Body of pancreas (tissue), 4 donors: ENCODE measurements at places on chromosomes 5 and 9.

DNA sequence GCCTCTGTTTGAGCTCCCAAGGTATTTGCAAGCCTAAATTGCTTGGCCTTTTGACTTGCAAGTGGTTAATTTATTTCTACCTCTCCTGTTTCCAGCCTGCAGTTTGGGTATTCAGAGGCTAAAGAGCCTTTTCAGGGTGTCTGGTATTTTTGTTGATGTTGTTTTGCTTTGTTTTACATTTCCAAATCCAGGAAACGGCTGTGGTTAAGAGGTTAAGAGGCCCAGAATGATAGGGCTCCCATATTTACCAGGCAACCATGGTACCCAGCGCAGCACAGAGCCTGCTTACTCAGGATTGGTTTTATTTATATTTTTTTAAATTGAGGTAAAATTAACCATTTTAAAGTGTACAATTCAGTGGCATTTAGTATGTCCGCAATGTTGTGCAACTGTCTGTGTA is 92.1 kb downstream of the PDZD2 start:
- DNase-seq, result no peak

DNA sequence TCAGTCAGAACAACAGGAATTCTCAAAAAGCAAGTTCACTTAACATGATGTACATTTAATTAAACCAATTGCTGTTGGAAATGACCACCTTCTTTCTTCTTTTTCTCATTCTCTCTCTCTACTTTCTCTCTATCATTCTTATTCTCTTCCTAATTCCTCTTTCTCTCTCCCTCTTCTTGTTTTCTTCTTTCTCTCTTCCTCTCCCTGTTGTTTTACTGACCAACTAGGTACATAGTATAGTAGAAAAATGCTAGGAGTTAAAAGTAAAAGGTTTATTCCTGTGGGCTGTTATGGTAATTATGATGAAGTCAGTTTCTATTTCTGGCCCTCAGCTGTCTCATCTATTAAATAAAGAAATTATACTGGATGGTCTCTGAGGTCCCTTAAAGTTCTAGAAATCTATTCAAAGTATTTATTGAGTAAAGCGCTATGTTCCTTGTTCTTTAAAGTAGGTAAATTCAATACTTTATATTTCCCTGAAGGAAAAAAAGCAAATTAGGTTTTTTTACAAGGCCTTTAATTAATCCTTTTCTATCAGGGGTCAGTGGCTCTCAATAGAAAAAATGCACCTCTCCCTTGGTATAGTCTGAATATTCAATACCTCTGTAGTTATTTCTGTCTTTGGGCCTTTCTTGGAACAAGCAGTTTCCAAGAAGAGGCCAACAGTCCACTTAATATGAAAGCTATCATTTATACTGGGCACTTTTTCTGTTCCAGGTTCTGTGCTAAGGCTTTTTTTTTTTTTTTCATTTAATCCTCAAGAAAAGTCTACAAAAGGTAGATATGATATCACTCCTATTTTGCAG is 102.3 kb upstream of the SLC30A5 start:
- no peak for DNase-seq

- DNase-seq, result no peak
Observed at GRCh38 chr5:116476897-116477537, 97.6 kb downstream of the SEMA6A start.

GRCh38 chr5:173802670-173803165 is 85.4 kb upstream of the CPEB4 start:
- DNase-seq, result peak; percentile 28

DNA sequence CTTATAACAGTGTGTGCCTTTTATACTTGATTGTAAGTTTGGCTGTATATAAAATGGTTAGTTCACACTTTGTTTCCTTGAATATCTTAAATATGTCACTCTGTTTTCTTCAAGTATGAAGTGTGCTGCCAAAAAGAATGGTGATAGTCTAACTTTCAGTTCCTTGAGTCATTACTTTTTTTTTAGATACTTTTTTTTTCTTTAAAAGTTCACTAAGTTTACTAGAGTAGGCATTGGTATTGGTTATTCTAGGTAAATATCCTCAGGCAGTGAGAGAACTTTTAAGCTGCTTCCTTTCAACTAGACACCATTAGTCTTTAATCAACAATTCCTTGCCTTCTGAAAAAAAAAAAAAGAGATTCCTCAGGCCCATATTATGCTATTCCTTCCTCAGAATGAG is 41.9 kb downstream of the SPEF2 start:
- DNase-seq, result no peak

- DNase-seq, result peak; percentile 79
Observed at GRCh38 chr9:35736201-35736633, 3.8 kb downstream of the CREB3 start.

DNA sequence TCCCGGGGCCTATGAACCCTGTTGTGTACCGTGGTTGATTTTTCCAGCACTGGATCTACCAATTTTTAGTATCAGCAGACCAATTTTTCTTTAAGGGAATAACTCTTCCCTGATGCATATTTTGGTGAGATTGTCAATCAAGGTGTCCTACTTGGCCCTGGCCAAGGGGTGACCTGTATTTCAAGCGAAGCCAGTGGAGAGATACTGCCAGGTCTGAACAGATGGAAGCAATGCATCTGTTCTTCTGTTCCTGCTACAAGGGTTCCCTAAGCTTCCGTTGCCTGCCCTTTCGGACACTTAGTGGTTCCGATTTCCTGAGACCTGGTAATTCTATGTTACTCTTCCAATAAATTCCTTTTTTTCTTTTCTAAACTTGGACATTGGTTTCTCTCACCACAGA is 37.3 kb downstream of the ADAM19 start:
- DNase-seq, result no peak

GRCh38 chr9:16044579-16044881 is 491.7 kb downstream of the CCDC171 start:
- DNase-seq, result no peak

DNA sequence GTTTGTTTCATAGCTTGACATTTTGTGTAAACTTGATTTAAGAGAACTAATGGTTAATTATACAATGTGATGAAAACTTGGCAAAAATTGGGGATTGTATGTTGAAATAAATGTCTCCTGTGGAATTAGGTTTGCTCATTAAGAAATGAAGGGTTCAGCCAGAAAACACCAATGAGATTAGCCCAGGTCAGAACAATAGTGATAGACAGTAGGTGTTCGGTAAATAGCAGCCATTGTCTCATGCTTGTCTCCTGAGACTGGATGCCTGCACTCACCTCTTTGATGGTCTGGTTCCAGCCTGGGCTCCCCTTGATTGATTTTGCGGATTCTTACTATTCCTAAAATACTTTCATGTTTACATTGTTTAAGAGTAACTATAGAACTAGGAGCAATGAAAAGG is 135.5 kb downstream of the FBN2 start:
- no peak for DNase-seq

- DNase-seq, result no peak
Observed at GRCh38 chr9:114666851-114667250, 9.2 kb upstream of the TEX53 start.

DNA sequence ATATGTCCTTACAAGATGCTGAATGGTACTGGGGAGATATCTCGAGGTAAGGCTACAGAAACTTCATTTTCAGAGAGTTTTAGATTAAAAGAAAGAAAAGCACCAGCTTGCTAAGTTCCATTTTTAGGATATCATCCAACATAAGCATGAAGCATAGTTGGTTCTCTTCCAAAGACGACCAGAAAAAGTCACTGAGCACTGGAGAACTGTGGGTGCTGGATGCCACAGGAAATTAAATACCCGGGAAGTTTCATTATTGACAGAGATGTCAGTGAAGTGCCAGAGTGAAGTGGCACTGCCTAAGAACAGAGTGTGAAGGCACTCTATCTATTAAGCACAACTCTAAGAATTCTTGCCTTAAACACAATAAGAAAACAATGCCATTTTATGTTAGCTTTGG is 76.8 kb downstream of the PIK3R1 start:
- no peak for DNase-seq

DNA sequence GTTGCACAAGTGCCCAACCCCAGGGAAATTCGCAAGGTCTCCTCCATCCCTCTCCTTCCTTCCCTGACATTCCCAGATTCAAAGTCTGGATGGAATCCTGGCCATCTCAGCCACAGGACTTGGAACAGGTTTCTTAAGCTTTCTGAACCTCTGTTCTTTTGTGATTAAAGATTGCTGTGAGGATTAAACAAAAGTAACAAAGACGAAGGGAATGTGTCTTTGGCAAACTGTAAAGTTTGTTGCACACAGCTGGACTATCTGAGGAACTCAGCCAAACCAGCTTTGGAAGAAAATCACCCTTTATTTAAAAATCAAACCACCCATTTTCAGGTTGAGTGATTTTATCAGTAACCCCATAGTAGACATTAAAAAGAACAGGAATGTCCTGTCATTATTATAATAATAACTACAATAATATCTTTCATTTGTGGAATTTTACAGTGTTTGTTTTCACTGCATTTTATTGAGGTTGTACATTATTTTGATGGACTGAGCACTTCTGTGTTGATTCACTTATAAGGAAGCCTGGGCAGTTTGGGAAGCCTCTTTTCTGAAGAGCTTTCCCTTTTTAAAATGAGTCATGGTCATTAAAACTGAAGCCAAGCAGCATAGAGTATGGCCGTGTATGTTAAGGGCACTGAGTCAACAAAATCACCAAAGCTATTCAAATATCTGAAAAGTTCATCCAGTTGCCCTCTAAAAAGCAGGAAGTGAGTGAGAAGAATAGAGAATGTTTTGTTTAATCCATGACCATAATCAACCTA is 310.2 kb downstream of the AGTPBP1 start:
- no peak for DNase-seq

GRCh38 chr5:125530833-125531615 is 784.6 kb upstream of the ZNF608 start:
- no peak for DNase-seq

GRCh38 chr9:113137196-113138168 is 13.3 kb upstream of the SLC31A2 start:
- DNase-seq, result peak; percentile 63

DNA sequence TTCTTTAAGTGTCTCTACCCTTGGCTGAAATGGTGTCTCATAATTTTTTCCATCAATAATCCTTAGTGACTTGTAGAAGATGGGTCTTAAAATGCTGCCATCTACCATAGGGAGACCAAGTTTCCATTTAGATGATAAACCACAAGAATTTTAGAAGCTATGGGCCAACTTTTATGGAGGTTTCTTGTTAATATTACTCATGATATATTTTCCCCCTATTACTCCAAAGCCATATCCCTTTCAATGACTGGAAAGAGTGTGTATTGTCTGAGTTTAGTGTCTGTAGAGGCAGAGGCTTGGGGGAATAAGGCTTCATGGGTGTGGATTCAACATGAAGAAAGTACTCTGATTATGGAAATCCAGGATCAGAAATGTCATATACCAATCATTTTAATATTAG is 507.3 kb upstream of the TNC start:
- DNase-seq, result no peak

DNA sequence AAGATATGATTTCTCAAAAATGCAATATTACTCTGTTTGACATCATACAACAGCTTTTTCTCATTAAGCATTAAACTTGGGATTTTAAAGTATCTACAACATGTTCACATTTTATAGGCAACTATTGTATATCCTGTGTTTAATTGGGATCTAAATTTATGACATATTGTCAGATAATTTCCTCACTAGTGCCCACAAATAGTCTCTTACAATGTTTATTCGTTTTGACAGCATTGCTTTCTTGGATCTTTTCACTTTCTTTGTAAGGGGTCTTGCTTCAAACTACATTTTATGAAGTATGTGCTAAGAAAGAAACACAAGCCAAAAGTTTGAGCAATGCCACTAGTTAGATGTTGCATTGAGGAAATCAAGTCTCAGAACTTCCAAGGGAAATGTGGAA is 285.1 kb downstream of the TMEM167A start:
- DNase-seq, result no peak

- DNase-seq, result no peak
Observed at GRCh38 chr9:131329241-131329641, 39.7 kb downstream of the PLPP7 start.

DNA sequence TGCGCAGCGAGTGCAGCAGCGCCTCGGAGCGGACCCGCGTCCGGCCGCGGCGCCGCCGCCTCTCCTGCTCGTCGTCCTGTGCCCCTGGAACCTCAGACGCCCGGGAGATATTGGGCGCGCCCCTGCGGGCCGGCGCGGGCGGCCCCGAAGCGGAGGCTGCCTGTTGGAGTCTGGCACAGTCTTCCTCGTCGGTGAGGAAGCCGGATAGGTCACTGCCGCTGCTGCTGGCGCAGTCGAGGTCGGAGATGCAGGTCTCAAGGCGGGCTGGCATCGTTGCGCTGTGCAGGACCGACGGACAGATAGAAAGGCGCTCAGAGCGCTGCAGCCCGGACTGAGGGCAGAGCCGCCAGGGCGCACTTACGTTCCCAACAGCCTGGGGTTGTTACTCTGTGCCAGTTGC is 344 bp downstream of the NEUROG1 start:
- DNase-seq, result no peak

- no peak for DNase-seq
Observed at GRCh38 chr9:24436761-24437160, 108.9 kb downstream of the IZUMO3 start.

DNA sequence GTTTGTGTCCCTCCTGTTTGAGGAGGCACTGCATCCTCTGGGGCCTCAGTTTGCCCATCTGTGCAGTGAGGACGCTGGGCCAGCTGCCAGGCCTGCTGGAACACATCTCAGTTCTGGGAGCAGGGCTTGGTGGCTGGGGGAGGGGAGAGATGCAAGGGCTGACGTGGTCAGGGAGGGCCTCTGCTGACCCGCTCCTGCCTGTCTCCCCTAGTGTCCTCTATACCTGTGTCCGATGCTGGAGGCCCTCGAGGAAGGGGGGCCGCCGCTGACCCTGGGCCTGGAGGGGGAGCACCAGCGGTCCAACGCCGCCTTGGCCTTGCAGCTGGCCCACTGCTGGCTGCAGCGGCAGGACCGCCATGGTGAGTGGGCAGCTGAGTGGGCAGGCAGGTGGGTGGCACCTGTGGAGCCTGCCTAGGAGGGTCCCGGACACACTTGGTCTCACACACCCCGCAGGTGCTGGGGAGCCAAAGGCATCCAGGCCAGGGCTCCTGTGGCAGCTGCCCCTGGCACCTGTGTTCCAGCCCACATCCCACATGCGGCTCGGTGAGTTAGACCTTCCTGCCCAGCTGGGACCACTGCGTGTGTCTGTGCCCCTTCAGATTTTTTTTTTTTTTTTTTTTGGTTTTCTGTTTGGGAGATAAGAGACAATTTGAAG is 5.8 kb downstream of the FPGS start:
- no peak for DNase-seq

- DNase-seq, result no peak
Observed at GRCh38 chr5:38077652-38078051, 180.7 kb upstream of the EGFLAM start.
